Articular chondrocyte of knee joint (primary cell): ENCODE measurements at places on chromosomes 3 and 15. TPM values are rescaled to one million over a fixed set of nuclear protein-coding genes. Genes with fewer than 3 reads are reported as not detected.

Gene STRIT1
- not detected in 2 replicates for total RNA-seq

Gene GOLGA6L10
- 0.32 and 0.39 TPM in 2 replicates for total RNA-seq

Gene PLA2G4E
- total RNA-seq = not detected in 2 replicates

Gene LRRC3B
- total RNA-seq = not detected in 2 replicates

Gene GPR15
- not detected in 2 replicates for total RNA-seq

Gene ITGA11
- 249 and 306 TPM in 2 replicates for total RNA-seq

Gene NECTIN3
- total RNA-seq = 51.1 and 56.6 TPM in 2 replicates

Gene CCDC191
- 5.0 and 5.4 TPM in 2 replicates for total RNA-seq
